BJ (cell line): ENCODE measurements at places on chromosomes 16 and 17.

GRCh38 chr17:66929591-66929990, 34.9 kb upstream of the CACNG4 start:
- no peak for DNase-seq

DNA sequence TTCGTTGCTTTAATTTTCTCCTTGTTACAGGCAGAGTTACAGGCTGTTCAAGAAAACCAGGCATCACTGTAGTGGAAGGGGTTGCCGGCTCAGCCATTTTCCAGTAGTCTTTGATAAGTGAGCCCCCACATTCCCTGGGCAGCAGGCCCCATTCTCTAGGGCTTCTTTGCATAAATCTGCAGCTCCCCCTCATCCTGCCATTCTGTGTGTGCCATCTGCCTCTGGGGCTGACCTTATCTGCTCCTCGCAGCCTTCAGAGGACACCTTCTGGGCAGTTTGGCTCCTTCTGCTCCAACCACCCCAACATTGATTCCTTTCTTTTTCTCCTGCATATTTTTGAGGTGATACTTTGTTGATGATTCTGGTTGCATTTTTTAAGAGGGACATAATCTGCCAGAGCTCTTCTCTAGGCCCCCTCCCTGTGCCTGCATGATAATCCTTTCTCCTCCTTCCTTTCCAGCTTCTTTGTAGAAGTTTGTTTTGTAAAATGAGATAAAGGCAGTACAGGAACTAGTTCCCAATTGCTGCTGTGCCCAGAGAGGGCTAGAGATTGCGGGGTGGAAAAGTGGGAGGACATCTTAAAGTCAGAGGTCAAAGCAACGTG, 17.1 kb downstream of the RND2 start:
- no peak for DNase-seq

DNA sequence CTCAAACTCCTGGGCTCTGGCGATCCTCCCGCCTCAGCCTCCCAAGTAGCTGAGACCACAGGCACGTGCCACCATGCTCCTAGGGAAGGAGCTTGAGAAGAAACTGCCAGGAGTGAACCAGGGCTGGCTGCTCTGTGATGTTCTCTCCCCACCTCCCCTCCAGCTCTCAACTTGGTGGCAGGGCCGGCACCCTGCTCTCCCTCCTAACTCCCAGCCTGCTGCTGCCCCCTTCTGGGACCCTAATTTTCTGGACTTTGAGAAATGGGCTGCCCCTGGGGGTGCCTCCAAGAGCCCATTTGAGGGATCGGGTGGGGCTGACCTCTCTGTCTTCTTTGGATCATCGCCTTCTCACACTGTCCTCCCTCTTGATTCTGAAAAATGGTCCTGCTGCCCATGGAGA, 14.9 kb upstream of the STAT3 start:
- no peak for DNase-seq

DNA sequence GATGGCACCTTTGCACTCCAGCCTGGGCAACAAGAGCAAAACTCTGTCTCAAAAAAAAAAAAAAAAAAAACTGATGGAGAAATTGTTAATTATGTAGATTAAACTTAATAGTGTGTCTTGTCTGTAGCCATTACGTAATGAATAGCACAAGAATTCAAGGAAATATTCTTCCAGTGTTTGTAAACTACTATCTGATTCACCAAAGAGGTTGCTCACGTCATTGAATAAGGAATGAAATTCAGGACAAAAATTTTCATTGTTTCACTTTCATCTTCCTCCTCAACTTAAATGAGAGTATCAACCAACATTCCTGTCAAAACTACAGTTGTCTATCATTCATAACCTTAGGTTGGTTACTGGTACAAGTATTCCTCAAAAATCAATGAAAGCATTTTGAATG, 30.7 kb upstream of the MYO18A start:
- no peak for DNase-seq

- no peak for DNase-seq
Measured at GRCh38 chr16:1045993-1046911, 26.3 kb upstream of the SSTR5 start.

GRCh38 chr16:49754495-49755312, 101.2 kb downstream of the ZNF423 start:
- DNase-seq = no peak

GRCh38 chr17:41211845-41212466, 14.5 kb upstream of the KRTAP9-2 start:
- DNase-seq = peak; percentile 52

DNA sequence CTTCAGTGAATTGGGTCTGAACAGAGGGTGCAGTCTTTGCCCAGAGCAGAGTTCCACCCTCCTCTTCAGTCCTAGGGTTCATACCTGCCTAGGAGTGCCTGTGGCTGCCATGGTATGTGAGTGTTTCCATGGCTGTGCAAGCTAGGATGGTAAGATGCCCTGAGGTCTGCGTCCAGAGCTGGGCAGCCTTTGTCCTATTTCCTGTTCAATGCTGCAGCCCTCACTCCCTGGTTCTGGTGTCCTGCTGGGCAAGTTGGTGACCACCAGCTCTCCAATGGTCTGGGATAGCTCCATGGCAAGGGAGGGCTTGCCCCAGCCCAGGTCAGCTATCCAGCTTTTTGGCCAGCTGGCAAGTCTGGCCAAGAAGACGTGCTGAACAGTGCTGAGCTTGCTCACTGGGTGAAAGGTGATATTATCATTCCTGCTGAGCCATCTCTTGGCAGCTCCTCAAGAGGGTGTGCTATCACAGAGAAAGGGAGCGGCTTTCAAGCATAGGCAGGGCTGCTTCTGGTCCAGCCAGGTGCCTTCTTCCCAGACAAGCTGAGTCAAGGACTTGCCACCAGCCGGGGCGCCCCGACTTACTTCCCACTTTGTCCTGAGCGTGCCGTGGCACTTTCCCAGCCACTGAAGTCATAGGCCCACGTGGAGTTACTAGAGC, 13.0 kb upstream of the NFATC3 start:
- no peak for DNase-seq

DNA sequence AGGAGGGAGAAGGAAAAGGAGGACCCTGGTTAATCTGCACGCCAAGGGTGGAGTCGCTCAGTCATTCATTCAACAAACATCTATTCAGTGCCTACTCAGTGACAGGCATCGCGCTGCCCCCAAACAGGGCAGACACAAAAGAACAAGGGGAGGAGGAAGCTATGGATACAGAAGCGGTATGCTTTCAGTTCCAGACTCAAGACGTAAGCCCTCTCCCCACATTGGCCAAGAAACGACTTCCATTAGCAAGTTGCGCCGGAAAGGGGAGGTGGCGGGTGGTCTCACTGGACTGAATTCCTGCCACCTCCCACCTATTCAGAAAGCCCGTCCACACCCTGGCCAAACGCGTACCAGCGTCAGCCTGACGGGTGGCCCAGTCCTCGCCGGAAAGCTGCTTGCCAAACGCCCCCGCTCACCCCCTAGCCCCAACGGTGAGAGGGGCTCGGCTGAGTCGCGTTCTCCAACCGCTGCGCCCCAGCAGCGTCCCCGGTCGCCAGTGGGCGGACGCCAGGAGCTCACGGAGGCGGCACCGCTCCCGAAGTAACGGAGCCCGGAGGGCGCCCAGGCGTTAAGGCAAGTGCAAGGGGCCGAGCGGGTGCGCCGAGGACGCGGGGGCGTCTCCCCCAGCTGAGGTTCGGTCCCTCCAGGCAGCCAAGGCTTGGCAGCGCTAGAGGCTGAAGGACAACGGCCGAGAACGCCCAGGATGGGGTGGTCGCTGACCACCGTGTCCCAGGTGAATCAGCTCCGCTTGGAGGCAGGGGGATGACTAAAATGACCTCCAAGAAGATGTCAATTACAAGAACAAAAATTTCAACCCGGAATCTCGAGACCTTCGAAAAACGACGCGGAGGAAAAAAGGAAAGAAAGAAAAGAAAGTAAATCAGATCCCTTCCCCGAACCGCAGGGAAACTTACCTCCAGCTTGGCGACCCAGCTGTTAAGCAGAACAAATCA, 470.7 kb downstream of the SOX9 start:
- no peak for DNase-seq

DNA sequence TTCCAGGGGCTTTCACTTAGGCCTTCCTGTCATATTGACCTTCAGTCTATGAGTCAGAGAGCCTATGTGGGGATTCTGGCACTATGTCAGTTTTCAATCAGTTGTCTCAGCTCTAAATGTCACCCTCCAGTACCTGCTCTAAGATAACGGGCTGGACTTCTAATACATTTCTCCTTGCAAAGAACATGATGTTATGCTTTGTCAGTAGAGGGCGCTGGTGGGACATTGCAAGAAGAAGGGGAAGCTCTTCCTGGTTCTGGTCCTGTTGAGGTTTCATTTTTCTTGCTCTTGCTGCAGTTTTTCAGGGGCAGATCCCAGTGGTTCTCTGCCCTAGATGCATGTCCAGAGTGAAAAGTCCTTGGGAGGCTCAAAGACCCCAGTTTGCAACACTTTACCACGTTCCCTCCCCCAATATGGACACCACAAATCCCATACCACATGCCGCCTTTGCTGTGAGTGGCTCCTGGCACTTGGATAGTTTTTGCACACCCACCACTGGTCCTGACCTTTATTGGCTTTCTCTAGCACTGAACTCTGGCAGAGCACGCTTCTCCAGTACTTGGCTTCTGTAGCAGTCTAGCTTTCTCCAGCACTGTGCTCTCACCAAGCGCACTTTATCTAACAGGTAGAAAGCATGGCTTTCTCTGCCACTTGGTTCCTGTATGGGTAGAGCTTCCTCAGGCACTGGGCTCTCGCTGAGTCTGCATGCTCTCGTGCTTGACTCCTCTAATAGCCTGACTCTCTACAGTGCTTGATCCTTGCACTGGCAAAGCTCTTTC, 49.0 kb downstream of the BCL7C start:
- peak; percentile 30 for DNase-seq

GRCh38 chr16:80628254-80628653, 87.5 kb downstream of the DYNLRB2 start:
- no peak for DNase-seq

- DNase-seq = no peak
Measured at GRCh38 chr17:17798573-17799255, 38.1 kb downstream of the SREBF1 start.

- no peak for DNase-seq
Measured at GRCh38 chr17:75622076-75622475, 11.2 kb upstream of the SMIM5 start.

- no peak for DNase-seq
Measured at GRCh38 chr17:43757171-43757660, 1.4 kb downstream of the SOST start.

- no peak for DNase-seq
Measured at GRCh38 chr17:9544221-9544620, 31.4 kb downstream of the STX8 start.

- DNase-seq = no peak
Measured at GRCh38 chr16:51119556-51119955, 31.5 kb downstream of the SALL1 start.

DNA sequence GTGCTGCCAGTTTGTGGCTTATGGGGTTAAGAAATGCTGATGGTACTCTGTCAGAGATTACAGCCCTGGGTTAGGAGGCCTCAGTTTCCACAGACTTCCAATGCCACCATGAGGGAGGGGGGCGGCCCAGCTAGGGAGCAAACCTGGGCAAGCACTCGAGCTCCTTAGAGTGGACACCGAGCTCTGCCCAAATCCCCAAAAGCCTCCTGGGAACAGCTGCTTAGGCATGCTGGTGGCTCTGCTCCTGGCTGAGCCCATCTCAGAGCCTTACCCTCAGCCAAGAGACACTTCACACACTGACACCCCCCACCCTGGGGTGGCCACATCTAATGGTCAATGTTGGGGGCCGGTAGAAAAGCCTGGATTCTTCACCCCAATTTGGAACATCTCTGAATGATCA, 66.1 kb downstream of the C16orf78 start:
- no peak for DNase-seq

DNA sequence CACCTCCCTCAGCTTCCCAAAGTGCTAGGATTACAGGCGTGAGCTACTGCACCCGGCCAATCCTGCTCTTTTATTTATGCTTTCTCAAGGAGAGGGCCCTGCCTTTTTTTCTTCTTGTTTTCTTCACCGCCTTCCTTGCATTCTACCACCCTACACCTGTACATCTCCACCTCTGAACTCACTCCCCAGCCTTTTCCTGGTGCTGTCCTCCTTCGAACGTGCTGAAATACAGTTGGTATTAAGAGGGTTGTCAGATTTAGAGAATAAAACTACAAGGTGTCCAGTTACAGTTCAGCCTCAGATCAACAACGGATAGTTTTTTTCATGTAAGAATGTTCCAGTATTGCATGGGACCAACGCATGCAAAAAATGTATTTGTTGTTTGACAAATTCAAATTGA, 1.7 kb downstream of the PIRT start:
- DNase-seq = no peak

DNA sequence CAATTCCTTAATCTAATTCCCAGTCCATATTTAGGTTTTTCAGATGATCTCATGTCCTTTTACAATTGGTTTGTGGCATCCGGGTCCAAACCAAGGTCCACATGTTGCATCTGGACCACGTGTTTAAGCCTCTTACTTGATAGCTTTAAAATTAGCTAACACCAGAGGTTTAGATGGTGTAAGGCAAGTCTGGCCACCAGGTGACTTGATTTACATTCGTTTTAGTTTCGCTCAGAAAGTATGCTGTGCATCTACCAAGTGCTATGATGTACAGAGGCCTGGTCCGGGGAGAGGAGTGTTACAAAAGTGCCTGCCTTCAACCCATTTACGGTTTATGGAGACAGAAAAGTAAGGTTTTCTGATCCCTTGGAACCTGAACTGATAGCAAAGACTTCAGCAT, 878 bp upstream of the DNAJA2 start:
- no peak for DNase-seq

DNA sequence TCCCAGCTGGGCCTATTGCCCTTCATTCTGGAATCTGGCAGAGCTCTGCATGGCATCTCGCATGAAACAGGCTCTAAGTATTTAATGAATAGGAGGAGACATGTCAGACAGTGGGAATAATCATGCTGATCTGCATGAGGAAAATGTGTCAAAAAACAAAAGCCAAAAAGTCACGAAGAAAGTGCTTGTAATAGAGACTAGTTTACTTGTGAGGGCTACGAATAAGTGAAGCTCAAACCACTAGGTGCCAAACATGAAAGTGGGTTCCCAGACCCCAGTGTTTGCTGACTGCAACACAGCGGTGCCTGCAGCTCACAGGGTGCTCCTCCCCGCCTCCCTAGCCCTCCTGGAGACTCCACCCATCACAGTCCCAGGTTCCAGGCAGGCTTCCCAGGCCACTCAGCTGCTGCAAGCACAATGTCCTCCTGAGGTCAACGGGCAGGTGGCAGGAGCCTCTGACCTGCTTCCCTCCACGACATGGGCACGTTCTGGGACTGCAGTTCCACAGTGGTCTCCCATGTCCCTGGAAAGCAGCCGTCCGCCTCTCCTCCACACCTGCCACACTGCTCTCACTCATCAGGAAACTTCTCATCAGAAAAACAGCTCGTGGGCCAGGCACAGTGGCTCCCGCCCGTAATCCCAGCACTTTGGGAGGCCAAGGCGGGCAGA, 96.5 kb downstream of the ANKRD11 start:
- DNase-seq = no peak

- DNase-seq = no peak
Measured at GRCh38 chr17:34393401-34393800, 30.4 kb upstream of the CCL1 start.

GRCh38 chr17:80792373-80792781, 199.3 kb upstream of the CHMP6 start:
- no peak for DNase-seq

GRCh38 chr16:65038100-65038499, 83.8 kb downstream of the CDH11 start:
- DNase-seq = no peak

GRCh38 chr17:67637901-67638641, 79.7 kb upstream of the NOL11 start:
- no peak for DNase-seq
